Dorsolateral prefrontal cortex (tissue), 122 donors: ENCODE measurements at places on chromosomes 2 and 18.

- DNase-seq = no peak
Observed at GRCh38 chr2:123578016-123578415, 447.1 kb upstream of the CNTNAP5 start.

DNA sequence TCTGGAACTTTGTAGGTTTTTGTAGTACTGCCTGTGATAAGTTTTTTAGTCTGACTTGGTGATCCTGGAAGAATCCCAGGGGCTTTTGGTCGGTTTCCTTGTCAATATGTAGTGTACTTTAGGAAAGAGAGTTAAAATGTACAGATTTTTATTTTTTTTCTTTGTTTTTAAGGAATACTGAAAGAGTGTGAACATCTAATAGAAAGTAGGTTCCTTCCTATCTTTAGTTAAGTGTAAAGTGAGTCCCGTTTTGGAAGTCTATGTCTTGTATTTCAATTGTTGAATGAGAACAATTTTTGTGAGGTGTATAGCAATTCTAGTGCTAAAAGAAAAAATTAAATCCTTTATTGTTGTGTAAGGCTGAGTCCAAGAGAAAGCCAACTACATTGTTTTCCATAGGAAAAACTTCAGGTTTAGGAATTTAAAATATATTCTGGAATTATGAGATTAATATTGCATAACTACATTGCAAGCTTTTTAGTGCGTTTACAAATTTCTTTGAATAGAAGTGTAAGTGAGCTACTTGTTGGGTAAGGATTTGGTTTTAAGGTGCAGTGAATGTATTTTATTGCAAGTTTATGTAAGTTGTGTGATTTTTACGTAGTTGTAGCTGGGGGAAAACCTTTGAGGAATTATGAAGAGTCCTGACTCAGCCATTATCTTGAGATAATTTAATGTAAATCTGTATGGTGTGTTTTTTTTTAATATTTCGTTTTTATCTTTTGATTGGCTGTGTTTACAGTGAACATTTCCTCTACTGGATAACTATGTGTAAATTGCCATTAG is 1.7 kb downstream of the VAPA start:
- no peak for DNase-seq

GRCh38 chr2:174664084-174664759 is 66.6 kb upstream of the WIPF1 start:
- no peak for DNase-seq

DNA sequence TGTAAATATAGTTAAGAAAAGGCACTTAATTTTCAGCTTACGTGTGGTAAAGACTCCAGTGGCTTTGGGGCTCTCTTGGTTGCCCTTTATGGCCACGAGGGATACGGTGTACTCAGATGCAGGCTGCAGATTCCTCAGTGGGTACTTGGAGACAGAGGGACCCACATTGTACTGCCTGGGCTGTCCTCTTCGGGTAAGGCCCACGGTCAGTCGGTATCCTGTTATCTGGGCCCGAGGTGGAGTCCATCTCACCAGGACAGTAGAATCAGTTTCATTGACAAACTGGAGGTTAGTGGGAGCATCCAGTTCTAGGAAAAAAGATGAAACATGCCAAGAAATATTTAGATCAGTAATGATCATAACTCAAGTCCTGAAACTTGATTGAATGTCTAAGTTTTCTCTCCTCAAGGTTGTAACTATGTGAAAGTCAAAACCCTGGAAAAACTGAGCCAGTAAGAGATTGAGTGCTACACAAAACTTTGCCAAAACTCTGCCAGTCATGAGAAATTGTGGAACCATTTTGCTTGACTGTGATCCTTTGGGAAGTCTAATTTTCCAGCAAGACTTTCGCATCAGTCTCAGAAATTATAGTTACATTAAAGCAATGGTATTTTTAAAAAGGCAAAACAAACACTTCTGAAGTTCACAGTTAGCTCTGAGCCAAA is 31.4 kb downstream of the FN1 start:
- DNase-seq = no peak

DNA sequence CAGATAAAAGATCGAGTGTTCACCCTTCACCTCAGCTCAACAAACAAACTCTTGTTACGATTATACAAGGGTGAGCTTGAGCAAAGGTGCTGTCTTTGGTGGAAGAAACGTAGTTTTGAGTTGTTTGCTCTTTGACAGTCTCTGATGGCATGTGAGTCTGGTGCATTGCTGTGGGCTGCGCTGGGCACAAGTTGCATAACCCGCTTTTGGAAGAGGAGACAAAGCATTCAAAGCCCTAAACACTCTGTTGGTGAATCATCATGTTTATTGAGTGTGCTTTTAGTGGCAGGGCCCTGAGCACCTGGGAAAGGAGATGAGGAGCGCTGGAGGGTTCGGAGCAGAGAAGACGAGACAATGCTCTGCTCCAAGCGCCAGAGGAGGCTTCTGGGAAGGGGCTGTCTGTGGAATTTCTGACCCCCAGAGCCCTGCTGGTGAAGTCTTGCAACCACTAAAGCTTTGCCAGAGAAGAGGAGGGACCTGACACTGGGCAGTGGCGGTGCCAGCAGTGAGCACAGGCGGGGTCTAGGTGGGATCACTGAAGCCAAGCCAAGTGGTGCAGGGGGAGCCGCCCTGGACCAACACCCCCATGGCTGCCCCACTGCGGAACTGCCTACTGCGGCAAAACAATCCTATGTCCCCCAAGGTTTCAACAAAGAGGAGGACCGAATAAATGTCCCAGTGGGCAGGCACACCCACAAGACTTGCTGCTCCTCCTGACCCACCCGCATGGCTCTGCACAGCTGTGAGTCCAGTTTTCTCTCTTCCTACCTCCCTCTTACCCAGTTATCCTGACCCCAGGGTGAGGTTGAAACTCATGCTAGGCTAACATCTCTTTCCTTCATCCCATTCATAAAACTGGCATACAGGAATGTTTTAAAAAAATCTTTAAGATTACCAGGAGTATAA is 64.0 kb downstream of the TNFRSF11A start:
- DNase-seq = no peak

GRCh38 chr2:227054006-227054405 is 110.0 kb downstream of the COL4A4 start:
- DNase-seq = no peak

GRCh38 chr2:232389327-232389726 is 10.8 kb downstream of the ALPP start:
- no peak for DNase-seq

GRCh38 chr18:32158108-32158624 is 31.7 kb upstream of the MEP1B start:
- DNase-seq = peak; percentile 91

GRCh38 chr18:51666763-51667191 is 469.3 kb upstream of the MEX3C start:
- peak; percentile 73 for DNase-seq

GRCh38 chr2:230447455-230448451 is 31.8 kb downstream of the SP100 start:
- no peak for DNase-seq

DNA sequence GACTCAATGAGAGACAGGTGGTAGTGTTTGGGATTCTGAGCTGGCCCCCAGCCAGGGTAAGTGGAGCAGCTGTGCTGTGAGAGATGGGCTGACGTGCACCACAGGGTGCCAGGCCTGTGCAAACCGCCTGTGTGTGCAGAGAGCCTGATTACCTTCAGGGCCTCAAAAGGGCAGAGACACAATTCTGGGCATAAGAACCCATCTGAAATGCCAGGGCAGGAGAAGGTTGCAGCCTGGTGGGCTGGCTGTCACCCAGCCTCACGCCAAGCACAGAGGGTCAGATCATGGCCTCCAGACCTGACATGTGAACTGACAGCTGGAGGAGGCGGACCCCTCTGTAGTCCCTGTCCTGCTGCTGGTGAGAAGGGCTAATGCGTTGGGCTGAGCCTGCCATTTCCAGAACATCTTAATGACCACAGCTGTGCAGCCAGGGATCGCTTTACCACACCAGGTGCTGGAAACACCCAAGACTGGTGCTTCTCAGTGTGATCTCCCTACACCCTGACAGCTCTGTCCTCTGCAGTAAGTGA is 100.9 kb downstream of the ARL4C start:
- no peak for DNase-seq

- no peak for DNase-seq
Observed at GRCh38 chr2:206462240-206462854, 19.0 kb downstream of the ADAM23 start.

GRCh38 chr2:232892843-232893242 is 22.8 kb downstream of the SNORC start:
- DNase-seq = no peak

GRCh38 chr2:714005-714741 is 37.0 kb upstream of the TMEM18 start:
- peak; percentile 55 for DNase-seq

DNA sequence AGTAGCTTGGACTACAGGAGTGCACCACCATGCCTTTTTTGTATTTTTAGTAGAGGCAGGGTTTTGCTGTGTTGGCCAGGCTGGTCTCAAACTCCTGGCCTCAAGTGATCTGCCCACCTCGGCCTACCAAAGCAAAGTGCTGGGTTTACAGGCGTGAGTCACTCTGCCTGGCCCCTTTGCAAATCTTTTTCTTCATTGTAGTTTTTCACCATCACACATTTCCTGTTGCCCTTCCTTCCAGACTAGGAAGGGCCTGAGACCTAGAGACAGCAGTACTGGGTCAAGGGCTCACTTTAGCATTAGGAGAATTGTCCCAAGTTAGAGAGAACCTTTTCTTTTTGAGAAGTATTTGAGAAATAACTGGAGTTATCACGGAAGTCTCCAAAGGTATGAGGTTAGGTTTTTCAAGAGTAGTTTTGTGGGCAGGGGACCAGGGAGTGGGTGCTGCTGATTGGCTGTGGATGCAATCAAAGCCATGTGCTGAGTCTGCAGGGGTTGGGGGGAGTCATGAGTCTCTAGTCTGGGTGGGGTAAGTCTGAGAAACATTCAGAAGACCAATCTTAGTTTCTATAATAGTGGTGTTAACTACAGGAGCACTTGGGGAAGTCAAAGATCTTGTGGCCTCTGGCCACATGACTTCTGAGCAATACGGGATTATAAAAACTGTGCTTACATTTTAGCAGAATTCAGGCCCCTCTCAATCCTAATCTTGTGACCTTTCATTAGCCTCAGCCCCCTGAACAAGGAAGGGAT is 23.7 kb downstream of the B3GNT2 start:
- DNase-seq = no peak

GRCh38 chr2:143226714-143227541 is 97.7 kb downstream of the ARHGAP15 start:
- no peak for DNase-seq

GRCh38 chr2:176579608-176580007 is 310.4 kb downstream of the MTX2 start:
- no peak for DNase-seq

DNA sequence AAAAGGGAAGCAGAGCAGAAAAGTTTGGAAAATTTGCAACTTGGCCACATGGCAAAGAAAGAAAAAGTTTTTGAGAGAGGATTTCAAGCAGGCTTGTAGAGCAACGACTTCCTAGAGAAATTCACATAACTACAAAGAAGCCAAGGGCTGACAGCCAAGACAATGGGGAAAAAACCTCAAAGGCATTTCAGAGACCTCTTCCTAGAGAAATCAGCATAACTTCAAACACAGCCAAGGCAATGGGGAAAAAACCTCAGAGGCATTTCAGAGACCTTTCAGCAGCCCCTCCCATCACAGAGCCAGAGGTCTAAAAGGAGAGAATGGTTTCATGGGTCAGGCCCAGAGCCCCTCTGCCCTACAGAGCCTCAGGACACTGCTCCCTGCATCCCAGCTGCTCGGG is 7.2 kb downstream of the ADI1 start:
- no peak for DNase-seq

DNA sequence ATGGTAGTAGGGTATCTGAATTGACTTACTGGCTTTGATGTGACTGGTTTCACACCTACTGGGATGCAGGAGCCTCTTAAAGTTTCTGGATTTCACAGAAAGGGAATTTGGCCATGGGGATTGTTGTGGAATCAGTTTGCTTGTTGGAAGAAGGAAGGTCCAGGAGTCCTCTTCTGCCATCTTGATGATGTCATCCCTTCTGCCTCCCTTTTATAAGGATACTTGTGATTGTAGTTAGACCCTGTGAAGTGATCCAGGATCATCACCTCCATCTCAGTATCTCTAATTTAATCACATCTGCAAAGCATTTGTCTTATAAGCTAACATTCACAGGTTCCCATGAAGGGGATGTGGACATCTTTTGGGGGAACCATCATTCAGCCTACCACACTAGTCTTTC is 79.5 kb downstream of the CCDC138 start:
- no peak for DNase-seq

GRCh38 chr2:186031229-186031628 is 292.6 kb downstream of the FSIP2 start:
- DNase-seq = no peak

DNA sequence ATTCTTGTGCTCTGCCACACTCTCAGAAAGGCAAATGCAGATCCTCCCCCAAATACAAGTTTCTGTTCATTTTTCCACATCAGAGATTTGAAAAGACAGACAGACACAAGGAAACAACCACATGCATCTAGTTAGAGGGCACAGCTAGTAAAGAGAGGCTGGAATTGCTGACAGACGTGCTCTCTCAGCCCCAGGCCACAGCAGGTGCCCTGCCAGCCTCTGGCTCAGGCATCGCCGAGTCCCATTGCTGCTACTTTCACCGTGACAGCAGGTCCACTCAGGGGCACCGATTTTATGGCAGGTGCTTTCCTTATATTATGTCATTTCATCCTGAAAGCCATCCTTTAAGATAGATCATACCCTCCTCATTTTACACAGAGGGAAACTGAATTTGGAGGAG is 507.5 kb downstream of the EIPR1 start:
- no peak for DNase-seq

DNA sequence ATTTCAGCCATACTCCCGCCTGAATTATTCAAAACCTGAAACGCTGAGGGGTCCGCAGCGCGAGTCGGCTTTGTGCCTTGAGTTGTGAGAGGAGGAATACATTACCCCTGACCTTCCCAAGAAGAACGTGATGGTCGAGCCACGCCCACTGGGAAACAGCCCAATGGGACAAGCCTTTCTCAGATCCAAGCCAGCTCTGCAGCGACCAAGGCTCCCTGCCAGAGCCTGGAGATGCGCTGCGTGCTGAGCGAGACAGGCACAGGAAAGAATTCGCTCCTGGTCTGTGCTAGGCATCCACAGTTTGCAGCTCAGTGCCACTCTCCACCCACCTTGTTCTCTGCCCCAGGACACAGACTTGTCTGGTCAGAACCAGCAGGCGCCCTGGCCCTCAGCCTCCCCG is 74.1 kb upstream of the GLI2 start:
- no peak for DNase-seq

DNA sequence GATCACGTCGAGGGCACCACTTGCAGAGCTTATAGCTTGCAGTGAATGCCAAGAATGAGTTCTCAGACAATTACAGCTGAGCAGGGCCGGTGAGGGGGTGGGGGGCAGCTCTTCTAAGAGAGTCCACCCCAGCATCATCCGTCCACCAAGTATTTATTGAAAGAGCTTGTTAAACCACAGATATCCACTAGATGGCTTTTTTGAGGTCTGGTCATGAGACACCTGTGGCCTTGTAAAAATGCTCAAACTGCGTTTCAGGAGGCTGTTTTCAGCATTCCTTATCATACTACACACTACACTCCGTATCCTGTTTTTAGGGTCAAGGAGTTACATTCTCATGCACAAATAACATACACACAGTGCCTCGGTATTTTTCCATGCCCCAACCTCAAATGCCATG is 51.5 kb downstream of the DNAJC10 start:
- DNase-seq = no peak

- peak; percentile 36 for DNase-seq
Observed at GRCh38 chr2:240391111-240392051, 44.1 kb upstream of the GPC1 start.

GRCh38 chr18:46373791-46374190 is 269.6 kb downstream of the HAUS1 start:
- DNase-seq = no peak
